ENCODE measurements at places on chromosomes 1 and 21.
A peak's percentile ranks its signal among the peaks of the same experiment; 100 is the strongest.

DNA sequence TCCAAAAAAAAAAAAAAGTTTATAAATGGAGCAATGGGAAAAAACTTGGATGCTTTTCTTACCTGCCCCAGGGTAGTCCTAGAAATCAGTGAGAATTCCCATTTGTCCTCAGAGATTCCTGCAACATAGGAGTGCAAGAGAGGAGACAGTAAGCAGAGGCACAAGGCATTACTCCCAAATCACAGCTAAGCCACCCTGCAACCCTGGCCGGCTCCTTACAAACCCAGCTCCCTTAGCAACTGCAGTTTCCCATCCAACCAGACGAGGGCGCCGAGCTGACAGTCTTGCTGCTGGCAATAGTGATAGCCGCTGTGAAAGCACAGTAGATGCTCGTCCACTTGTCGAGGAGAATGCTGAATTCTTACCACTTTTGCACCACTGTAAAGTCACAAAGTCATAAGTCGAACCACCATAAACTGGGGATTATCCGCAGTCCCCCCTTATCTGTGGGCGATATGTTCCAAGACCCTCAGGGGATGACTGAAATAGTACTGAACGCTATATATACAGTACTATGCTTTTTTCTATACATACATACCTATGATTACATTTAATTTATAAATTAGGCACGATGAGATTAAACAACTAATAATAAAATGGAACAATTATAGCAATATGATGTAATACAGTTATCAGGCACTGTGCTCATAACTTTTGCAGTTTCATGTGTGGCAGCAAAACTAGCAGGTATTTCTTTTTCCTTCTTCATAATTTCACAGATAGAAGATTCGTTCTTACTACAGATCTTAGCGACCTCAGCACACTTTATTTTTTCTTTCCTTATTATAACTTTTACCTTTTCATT is 6.0 kb upstream of the PITHD1 start:
- peak; percentile 89 for DNase-seq

DNA sequence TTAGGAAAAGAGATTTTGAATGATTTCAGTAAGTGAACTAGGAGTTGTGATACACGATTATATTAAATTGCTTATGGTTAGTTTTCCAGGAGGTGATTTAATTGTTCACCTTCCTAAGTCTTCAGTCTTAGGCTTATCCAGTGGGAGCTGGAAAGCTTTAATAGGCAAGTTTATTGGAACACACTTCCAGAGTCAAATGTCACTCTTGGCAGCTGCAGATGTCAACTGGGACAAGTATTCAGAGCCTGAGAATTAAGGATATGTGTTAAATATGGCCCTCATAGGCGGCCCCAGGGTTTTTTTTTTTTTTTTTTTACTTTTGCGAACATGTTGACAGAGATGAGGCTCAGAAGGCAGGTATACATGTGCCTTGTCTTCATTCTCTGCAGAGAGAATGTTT is 29.2 kb downstream of the UCK2 start:
- DNase-seq, result no peak

GRCh38 chr1:36782785-36783184 is 251.5 kb downstream of the GRIK3 start:
- DNase-seq, result no peak

DNA sequence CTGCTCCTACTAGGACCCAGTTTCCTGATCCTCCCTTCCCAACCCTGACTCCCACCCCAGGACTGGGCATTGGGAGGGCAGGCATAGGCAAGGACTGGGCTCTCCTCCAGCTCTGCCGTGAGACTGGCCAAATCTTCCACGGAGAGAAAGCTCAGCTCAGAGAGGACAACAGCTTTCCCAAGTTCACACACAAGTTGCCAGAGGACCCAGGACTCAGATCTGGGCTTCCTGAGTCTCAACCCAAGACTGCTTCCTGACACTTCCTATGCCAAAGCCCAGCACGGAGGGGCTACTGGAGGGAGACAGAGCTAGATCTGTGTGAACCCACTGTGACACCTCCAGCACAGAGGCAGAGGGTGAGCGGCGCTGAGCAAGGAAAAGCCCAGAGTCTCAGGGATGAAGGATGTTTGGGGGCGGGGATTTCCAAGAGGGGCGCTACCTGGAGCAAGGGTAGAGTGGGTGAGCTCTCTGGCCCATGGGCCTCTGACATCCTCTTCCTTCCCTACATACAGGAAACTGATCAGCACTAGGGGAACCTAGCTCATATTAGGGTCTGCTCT is 7.1 kb downstream of the PDZK1IP1 start:
- peak; percentile 34 for DNase-seq

GRCh38 chr1:8284127-8284526 is 33.8 kb upstream of the SLC45A1 start:
- peak; percentile 54 for DNase-seq

DNA sequence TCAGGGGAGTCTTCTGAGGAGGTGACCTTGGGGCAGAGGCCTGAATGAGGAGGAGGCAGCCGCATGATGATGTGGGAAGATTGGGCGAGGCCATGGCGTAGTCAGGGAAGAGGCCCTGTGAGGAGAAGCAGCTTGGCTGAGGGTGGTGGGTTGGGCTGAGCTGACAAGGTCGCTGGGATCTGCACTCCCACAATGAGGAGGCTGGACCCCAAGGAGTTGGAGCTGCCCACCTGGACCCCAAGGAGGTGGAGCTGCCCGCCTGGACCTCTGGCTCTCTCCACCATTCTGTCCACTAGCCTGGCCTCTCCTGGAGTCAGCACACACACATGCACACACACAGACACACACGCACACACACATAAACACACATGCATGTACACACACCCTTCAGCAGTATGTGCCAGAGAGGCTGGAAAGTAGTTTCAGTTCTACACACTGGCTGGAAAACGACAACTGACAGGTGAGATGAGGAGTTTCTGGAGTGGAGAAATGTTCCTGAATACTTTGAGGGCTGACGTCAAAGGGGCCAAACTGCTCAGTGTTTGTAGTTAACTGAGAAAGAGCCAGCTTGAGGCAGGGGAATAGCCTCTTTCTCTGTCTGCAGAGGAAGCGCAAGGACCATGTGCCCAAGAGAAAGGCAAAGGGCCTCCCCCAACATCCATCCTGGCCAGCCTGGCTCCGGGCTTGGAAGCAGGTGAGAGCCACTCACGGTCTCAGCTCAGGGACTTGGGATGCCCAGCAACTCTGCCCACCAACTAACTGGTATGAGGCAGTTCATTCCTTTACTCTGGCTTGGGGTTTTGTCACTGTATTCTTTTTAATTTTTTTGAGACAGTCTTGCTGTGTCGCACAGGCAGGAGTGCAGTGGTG is 7.1 kb downstream of the SMPDL3B start:
- DNase-seq, result no peak

DNA sequence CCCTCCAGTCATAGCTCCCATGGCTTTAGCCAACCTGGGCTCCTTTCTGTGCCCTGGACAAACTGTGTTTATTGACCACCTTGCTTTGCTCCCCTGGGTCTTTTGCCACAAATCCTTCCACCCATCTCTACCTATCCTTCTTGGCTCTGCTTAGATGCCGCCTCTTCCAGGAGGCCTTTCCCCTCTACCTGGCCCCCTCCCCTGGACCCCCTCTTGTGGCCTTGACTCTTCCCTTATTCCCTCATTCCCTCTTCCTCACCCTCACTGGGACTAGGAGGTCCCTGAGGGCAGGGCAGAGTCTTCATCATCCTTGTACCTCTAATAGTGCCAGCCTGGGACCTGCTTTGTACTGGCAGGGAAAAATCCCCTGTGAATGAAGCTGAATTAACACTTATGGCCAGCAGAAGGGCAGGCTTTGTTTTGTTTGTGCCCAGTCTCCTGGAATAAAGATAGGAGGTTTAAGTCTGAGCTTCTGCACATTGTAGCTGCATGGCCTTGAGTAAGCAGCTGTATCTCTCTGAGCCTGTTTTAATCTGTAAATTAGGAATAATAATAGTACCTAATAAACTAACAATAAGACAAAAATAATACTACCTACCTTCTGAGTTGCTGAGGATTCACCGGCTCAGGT is 13.7 kb downstream of the PTPRU start:
- DNase-seq, result no peak

GRCh38 chr1:20371883-20372282 is 81.2 kb downstream of the VWA5B1 start:
- DNase-seq, result no peak

GRCh38 chr1:40257313-40257687 is 736 bp upstream of the ZMPSTE24 start:
- no peak for DNase-seq

- DNase-seq, result peak; percentile 21
Measured at GRCh38 chr1:160830321-160831153, 32.1 kb downstream of the CD244 start.

- no peak for DNase-seq
Measured at GRCh38 chr1:96825950-96826576, 104.5 kb downstream of the PTBP2 start.

DNA sequence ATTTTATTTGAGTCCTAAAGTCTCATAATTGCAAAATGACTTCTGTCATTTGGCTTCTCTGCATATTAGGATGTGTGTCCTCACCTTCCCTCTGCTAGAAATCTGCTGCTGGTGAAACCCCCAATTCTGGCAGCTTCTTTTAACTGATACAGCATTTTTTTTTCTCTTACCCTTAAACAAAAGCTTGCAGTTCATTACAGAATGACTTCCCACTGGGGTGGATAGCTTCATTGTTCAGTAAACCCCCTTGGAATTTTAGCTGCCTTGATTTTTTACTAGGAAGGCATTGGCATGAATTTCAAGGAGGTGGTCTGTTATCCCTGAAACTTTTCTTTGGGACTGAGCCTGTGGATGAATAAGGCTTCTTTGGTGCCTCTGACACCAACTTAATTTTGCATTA is 16.8 kb downstream of the TSEN15 start:
- DNase-seq, result no peak

DNA sequence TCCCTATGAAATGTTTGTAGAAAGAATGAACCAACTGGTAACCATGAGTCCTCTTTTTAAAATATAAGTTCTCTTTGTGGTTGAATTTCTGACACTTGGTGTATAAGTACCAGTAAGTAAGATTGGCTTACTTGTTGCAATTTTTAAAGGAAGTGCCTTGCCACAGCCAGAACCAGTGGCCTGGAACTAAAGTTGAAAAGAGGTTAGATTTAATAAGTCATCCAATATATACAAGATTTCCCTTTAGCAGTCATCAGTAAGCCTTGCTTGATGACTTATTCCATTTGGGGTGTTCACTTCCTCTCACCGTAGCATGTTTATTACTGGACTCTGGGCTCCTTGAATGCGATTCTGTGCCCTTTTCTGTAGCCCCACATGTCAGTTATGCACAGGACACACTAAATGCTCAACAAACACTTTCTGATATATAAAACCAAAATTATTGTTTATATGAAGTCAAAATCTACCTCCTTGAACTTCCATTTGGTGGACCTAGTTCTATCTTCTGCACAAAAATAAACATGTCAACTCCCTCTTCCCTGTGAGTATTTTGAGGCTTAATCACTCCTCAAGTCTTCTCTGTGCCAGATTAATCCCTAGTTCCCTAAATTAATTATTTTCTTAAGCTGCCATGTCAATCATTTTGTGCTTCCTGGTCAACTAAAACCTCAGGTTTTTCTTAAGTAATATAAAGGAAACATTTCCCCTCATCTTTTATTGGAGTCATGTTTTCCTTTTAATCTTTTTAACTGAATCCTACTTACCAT is 218.1 kb downstream of the ST6GALNAC3 start:
- DNase-seq, result no peak

GRCh38 chr1:145992502-145992936 is 3.9 kb downstream of the TXNIP start:
- DNase-seq, result no peak

DNA sequence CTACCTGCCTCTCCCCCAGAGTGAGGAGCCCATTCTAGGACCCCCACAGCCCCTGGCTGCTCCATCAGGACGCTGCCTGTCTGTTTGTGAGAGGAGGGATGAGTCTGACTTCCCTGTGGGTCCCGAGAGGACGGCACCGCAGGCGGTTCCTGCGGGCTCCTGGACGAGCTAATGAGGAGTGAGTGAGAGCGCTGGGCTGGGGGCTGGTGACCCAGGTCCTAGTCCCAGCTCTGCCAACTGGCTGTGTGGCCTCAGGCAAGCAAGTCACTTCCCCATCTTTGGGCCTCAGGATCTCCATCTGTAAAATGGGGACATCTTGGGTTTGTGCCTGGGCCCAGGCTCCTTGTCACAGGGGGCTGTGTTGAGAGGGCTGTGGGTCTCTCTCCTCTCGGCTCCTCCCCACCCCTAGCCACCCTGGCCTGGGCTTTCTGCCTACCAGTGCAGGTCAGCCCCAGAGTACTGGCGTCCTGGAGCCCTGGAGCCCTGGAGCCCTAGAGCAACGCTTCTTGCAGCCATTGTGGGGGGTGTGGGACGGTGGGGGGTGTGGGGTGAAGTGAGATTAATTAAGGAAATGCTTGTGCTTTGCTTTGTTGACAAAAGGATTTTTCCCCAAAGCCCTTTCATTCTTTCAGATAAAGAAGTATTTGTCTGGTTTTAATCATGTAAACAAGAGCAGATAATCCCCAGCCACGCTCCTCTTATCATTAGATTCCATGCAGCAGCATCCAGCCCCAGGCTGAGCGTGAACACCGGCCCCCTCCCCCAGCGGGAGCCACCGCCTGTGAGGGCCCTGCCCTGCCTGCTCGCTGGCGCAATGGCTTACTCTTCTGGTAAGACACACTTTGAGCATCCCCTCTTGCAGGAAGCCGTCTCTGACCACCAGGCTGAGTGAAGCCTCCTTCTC is 26.8 kb downstream of the SLC1A7 start:
- peak; percentile 85 for DNase-seq

GRCh38 chr1:226461087-226461486 is 53.2 kb upstream of the PARP1 start:
- DNase-seq, result no peak

GRCh38 chr21:17393413-17393812 is 119.4 kb upstream of the CXADR start:
- DNase-seq, result no peak

GRCh38 chr21:20276954-20277353 is 721.3 kb upstream of the NCAM2 start:
- DNase-seq, result no peak

All from cardiac fibroblast (primary cell).